ENCODE measurements at places on chromosomes 13 and 19.

GRCh38 chr19:58392945-58393724 lies 2.3 kb upstream of the RNF225 start:
- peak; percentile 17 for DNase-seq

DNA sequence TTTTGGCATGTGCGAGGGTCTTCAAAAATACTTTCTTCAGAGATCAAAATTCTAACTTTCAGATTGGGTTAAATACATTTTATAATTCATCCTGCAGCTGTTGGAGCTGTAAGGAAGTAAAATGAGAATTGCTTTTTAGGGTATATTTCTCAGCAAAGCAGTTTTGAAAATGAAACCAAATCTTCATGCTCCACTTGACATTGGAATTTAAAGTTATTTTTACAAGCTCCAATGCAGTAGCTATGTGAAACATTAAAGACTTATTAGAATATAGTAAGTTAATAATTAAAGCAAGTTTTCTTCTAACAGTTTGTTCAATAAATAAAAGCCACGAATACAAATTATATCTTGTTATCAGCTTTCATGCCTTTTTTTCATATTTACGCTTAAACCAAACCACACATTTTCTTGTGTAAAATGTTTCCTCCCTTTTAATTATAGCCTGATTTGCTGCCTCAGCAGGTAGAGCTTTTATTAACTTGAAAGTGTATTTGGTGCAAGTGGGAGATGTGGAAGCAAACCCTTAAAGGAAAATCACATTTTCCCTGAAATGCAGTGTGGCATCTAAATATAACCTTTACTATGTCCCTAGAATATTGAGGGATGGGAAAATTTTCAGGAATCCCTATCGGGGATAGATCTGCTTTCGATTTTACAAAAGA lies 12.4 kb upstream of the MICU2 start:
- no peak for DNase-seq

- peak; percentile 18 for DNase-seq
These were observed 64.2 kb upstream of the UQCRFS1 start for GRCh38 chr19:29277102-29277501.

GRCh38 chr19:15368798-15369593 lies 10.6 kb downstream of the AKAP8 start:
- DNase-seq, result no peak

GRCh38 chr13:99465454-99465853 lies 35.8 kb upstream of the TM9SF2 start:
- no peak for DNase-seq

- DNase-seq, result peak; percentile 91
These were observed 62.0 kb upstream of the C13orf46 start for GRCh38 chr13:114035583-114036531.

DNA sequence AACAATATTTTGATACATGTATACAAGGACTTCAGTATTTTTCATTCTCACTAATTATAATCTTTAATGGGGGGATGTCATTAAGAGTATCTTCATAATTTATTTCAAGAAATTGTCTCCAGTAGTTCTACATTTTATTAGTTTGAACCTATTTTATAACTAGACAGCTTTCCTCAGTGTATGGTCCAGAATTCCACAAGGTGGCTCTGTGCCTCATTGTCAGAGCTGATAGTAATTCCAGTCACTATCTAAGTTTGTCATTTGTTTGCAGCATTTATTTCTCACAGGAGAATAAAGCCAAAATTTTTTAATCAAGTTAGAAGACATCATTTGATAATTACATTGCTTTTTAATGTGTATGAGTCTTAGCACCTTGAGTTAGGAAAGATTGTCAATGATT lies 1633.0 kb upstream of the PCDH20 start:
- DNase-seq, result no peak

- no peak for DNase-seq
These were observed 102.1 kb upstream of the FNDC3A start for GRCh38 chr13:48873587-48873986.
